Chondrocyte (in vitro differentiated cells): ENCODE measurements at places on chromosomes 2 and 18. TPM values are rescaled to one million over a fixed set of nuclear protein-coding genes. Genes with fewer than 3 reads are reported as not detected.

DNA sequence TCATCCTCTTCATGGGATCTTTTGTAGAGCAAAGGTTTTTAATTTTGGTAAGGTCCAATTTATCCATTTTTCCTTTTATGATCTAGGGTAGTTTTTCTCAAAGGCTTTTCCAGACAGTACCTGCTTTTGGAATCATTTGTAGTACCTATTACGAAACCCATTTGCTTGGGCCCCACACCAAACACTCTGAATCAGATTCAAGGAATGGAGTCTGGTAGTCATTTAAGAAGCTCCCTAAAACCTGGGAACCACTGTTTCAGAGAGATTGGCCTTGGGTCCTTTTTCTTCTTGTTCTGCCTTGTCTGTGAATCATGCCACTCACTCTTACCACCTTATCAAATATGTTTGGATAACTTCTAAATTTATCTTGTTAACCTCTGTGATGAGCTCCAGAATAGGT is 40.3 kb downstream of the OSBPL6 start:
- H3K27ac ChIP-seq: no peak overlapping the region
- H3K27me3 ChIP-seq: no peaks in the 10 kb centered on the region
- no peak for DNase-seq
- H3K36me3 ChIP-seq: no peaks in the 10 kb centered on the region
- no peak overlapping the region for H3K4me3 ChIP-seq

DNA sequence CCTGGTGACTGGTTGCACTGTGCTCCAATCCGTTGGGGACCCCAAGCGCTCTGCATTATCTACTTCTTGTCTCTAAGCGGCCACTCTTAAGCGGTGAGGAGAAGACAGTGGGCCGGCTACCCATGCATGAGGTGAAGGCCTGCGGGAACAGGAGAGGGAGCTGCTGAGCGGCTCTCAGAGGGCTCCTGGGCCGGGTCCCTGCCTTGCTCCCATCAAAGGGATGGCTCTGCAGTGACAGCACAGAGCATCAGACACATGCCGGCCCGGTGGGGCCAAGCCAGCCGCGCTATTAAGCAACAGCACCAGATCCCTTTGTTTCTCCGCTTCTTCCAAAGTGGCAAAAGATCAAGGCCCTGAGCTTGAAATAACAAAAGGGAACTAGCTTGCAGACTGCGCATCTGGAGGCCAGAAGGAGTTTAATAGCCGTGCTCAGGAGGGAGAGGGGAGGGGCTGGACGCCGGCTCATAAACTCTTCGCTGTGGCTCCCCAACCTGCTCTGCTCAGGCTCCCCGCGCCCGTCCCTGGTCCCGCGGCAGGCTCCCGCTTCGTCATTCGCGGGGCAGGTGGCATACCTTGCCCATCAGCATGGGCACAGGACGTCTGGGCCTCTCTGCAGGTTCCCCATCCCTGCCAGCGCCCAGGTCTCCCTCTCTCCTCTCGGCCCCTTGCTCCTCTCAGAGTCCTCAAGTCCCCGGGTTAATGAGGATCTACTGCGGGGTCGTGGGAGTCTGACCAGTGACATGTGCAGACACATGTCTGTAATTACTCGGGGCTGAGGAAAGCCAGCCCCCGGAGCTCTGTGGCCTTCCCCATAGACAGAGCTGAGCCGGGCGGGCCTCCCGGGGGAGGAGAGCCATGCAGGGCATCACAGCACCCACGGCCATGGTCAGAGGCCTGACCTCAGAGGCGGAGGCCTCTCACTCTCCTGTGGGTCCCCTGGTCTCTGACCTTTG is 96.7 kb downstream of the ASB1 start:
- DNase-seq: no peak
- peaks cover 13% of the 10 kb centered on the region for H3K27me3 ChIP-seq
- H3K4me3 ChIP-seq: no peak overlapping the region
- H3K4me1 ChIP-seq: peaks cover 3% of the 10 kb centered on the region
- H3K27ac ChIP-seq: no peak overlapping the region
- H3K36me3 ChIP-seq: peaks cover 5% of the 10 kb centered on the region

DPY30 gene
- 51.5 to 60.6 TPM (median 51.8 TPM) in 3 replicates for total RNA-seq

DNA sequence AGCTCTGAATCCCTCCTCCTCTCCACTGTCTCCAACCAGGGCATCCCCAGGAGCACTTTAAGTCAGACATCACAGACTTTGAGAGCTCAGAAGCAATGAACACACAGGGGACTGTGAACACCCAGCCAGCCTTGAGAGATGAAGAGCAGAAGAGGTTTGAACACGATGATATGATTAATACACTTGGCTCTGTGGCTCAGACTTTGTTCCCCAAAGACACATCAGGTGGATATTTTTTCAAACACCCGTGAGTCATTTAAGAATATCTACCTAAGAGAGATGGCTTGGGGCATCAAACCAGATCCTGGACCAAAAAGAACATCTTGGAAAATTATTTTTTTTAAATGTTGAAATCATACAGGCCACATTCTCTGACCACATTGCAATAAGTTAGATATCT is 134.9 kb upstream of the OTOS start:
- peaks cover 16% of the 10 kb centered on the region for H3K36me3 ChIP-seq
- no peak overlapping the region for H3K4me3 ChIP-seq
- peaks cover 1% of the 10 kb centered on the region for H3K27me3 ChIP-seq

ARHGAP15 gene
- 0.36 to 0.42 TPM in 2 of 3 replicates, not detected in the other for total RNA-seq

- H3K36me3 ChIP-seq: peaks cover 1% of the 10 kb centered on the region
- no peaks in the 10 kb centered on the region for H3K27me3 ChIP-seq
- no peak overlapping the region for H3K4me3 ChIP-seq
- H3K4me1 ChIP-seq: peaks cover 11% of the 10 kb centered on the region
- no peak for DNase-seq
Measured at GRCh38 chr2:32768387-32769174, 140.7 kb downstream of the TTC27 start.

NCKAP1 gene
- 164 to 189 TPM (median 186 TPM) in 3 replicates for total RNA-seq
